ENCODE measurements at places on chromosomes 7 and 10.

GRCh38 chr7:129005186-129005585 is 49.7 kb downstream of the TNPO3 start:
- DNase-seq, result no peak

DNA sequence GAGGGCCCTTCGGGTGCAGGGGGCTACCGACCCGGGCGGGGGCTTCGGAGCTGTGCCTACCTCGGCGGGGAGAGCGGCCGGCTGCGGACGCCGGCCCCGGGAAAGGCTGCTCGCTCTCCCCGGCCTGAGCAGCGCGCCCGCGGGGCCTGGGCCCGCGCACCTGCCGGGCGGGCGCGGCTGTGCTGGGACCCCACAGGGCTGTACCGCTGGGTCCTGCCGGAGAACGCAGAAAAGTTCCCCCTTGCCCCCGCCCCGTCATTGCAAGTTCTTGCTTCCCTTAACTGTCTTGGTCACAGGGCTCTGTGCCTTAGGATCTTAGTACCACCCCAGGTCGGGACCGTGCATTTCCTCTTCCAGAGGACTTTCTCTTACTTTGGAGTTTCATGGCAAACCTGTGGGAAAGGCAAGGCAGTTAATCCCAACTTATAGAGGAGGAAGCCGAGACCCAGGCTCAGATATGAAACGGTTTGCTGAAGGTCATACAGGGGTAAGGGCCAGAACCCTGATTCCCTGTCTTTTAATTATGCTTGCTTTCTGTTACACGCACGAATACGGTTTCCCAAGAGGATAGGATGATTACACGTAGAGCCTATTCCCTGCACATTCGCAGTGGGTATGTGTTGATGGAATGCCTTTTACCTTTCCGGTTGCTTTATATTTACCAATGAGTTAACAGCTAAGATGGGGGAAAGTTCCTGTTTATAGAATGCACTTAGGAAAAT is 652 bp downstream of the PCGF5 start:
- no peak for DNase-seq

GRCh38 chr10:78472551-78472890 is 438.9 kb downstream of the RPS24 start:
- no peak for DNase-seq

GRCh38 chr10:43610636-43611035 is 4.4 kb downstream of the ZNF485 start:
- DNase-seq, result no peak

DNA sequence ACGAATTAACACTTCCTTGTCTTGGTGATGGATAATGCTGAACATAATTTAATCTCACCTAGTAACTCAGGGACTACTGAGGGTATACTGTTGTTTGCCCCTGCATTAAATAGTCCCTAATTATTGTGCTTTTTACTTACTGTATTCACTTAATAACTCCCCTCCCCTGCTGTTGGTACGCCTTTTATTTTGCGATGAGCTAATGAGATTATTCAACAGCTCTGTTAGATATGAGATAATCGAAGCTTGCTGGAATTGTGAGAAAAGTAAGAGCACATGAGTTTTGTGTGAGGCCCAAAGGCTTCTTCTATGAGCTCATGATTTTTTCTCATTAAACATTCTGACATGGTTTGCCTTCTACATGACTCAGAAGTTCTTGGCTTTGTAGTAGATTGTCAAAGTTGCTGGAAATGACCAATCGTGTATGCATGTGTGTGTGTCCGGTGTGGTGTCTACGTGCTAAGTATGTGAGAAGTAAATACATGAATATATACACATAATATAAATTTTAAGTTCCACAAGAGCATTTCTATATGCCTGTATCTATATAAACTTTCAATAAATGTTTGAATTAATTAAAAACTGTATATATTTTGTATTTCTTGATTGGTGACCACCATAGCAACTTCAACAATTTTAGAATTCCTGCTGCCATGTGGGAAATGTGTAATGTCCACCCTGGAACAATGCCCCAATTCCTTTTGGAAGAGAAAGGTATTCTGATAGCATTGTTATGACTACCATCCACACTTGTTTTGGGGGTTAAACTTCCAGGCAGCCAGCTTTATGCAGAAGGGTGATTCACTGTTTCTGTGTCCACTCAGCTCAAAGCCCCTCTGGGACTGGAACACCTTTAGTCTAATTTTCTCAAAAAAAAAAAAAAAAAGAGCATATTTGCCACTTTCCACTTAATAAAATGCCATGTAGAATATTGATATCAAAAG is 106.2 kb downstream of the SAMD9 start:
- no peak for DNase-seq

DNA sequence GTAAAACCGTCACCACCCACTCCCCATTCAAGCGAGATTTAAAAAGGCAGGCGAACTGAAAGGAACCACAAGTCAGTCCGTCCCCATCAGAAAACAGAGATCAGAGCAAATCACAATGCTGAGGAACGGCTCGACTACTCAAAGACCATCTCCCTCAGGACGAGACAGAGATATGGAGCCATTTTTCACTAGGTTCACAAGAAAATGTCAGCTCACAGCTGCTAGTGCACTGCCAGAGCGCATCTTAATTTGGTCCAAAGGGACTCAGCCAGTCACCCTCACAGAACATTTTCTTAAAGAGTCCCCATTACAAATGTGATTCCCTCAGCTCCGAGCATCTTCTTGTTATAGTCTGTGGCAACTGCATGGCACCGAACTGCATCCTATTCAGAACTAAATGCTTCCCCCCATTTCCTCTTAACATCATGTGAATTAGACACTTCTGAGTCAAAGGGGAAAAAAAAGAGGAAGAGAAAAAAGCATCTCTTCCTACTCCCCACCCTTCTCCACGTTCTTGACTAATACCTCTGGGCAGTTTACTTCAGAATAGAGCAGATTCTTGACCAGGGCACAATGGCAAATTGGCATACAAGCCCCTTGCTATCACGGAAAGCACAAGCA is 683.9 kb downstream of the MAGI2 start:
- DNase-seq, result no peak

DNA sequence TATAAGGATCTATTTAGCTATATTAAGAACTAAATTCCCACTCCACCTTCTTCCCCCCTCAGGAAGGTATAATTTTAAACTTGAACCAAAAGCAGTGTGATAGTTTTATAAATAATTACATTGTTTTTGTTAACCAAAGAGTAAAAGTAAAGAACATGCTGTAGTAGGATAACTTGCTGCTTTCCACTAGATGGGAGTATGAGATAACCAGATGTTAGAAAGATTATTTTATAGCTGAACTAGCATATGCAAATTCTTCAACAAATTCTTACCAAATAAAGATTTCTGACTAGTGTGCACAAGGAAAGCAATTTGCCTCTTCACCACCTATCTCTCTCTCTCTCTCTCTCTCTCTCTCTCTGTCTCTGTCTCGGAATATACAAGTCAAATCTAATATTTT is 31.8 kb downstream of the TES start:
- DNase-seq, result no peak

DNA sequence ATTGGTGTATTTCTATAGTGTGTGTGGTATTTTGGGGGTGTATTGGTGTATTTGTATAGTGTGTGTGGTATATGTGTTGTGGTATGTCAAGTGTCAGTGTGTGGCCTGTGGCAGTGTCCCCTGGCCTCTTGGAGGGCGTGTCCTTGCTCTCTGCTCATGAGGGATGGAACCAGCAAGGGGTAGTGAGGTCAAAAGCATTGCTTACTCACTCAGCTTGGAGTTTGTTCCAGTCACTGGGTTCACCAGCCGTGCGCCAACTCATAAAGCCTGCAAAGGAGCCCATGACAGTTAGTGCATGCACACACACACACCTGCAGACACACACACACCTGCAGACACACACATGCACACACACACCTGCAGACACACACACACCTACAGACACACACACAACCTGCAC is 4.3 kb upstream of the TRPV6 start:
- no peak for DNase-seq

DNA sequence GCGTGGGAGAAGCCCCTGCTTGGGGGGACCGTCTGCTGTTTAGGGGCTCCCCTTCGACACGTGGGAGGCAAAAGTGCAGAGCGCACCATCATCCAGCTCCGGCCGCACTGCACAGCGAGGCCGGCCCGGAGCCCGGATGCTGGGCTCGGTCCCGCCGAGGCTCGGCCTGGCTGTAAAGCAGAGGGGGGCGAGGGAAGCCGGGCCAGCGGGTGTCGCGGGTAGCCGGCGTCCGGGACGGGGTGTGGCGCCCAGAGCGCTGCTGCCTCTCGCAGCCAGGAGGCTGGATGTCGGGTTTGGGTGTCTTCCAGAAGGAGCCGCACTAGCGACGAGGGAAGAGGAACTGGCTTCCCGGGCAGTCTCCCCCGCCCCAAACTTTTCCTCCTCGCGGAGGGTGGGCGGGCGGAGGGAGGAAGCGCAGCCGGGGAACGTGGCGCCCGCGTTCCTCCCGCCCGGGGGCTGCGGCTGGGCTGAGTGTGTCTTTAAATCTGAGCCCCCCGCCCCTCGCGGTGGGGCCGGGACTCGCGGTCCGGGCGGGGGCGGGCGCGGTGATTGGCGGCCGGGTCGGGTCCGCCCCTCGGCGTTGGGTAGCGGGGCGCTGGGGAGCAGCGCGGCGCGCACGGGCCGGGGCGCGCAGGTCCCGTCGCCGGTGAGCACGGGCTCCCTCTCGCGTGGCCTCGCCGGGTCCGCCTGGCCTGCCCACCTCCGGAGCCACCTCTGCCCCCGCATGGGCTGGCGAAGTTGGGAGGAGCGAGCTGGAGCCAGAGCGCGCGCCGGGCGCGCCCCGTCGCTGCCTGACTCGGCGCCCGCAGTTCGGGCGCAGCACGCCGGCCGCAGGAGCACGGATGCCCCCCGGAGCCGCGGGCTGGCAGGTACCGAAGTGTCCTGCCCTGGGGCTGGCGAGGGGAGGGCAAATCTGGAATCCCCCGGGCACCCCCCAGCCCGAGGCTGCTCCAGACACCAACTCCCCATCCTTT is at the start of gene PALD1:
PALD1 (plus strand) TSS at position 577 of the 974 bp plus-strand sequence. CDS start 47,185 bp downstream, outside the sequence.
- peak; percentile 17 for DNase-seq

DNA sequence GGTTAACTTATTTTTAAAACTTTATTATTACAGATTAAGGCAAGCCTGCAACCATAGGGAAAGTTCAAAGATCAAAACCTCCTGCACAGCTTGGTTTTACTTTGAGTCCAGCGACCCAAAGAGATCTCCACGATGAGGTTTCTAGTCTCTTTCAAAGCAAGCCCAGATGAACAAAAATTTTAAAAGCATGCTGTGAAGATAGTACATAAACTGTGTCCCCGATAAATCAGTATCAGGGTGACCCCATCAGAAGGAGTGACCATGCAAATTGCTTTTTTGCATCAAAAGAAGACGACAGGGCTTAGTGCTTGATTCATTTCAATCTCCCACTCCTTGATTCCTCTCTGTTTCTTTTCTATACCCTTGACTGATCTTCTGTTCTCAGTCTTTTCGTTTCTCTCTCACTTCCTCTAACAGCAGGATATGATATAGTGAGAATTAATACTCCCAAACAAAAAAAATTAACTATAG is 16.0 kb upstream of the DNTT start:
- DNase-seq, result no peak

- DNase-seq, result no peak
Observed at GRCh38 chr7:111568419-111568818, 6.1 kb upstream of the IMMP2L start.

GRCh38 chr10:69323622-69324021 is 45.3 kb downstream of the HK1 start:
- DNase-seq, result no peak

DNA sequence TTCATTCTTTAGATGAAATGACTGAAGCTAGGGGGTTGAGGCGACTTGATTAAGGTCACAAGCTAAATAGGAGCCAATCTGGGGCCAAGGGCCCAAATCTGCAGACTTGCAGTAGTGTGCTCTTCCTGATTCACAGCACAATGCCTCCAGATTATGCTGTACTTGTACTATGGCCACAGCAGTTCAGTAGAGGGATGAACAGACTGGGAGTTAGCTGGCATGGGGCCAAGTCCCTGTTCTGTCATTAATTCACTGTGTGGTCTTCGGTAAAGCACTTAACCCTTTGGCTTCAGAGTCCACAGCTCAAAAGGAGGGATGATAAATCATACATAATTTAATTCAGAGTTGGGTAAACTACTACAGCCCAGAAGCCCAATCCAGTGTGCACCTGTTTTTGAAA is 196.8 kb downstream of the XPNPEP1 start:
- DNase-seq, result no peak

DNA sequence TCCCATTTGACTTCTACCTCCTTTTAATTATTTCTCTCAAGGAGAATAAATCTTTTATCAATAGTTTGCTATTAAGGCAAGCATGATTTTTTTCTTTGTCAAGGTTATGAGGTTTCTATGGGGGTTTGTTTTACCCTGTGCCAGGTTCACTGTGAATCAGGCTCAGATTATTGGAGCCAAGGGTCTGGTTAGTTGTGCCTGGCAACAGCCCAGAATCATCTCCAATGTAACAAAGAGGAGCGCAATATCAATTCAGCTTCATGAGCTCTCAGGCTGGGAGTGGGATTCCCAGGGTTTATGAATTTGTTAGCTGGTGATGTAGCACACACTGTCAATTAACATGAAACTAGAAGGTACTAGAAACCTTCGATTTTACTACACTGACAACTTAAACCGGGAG is 73.2 kb downstream of the AASS start:
- DNase-seq, result no peak

- no peak for DNase-seq
Observed at GRCh38 chr7:76408121-76408560, 1.4 kb downstream of the SSC4D start.

DNA sequence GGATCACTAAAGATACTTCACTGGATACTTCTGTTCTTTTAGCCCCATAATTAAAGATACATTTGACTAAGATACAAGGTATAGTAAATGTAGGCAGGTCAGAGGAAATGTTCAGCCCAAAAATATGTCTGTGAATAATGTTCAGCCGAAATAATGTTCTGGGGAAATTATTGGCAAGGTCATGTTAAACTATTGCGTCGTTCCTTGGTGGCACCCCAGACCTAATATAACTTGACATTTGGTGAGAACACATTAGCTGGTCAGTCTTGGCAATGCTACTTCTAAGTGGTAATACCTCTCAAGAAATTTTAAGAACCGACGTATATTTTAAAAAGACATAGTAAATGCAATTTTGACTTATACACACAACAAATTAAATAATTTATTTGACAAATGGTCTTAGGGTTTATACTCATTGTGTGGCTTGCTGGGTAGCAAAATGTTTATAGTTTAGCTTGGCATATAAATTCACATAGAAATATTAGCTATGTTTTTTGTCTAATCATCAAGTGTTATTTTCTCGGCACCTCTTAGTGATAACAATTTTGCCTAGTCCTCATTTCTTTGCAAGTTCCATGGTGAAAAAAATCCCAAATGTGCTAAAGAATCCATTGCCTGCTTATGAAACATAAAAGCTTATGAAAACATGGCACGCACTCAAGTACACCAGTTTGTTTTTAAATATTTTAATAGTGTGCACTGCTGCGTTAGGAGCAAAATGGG is 270.3 kb upstream of the NEBL start:
- DNase-seq, result no peak
